ENCODE measurements at places on chromosomes 11 and 22. TPM values are rescaled to one million over a fixed set of nuclear protein-coding genes. Genes with fewer than 3 reads are reported as not detected.

DNA sequence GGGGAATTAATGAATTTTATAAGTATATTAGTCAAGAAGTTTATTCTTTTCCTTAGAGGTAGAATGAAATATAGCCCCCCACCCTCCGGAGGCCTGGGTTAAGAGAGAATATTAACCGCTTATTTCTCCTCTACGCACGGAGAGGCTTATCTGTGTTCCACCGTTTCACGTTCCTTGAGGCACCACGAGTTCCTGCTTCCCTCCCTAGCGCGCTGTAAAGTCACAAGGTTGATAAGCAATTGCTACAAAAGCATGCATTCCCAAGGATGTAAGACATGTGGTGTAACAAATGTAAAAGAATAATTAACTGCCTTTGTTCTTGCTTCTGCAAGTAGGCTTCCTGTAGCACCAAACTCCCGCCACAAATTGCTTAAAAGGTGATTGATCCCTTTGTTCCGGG lies 1.5 kb upstream of the ANKRD42 start:
- no peak for DNase-seq
- H3K27ac ChIP-seq = no peak overlapping the region
- H3K27me3 ChIP-seq = no peaks in the 10 kb centered on the region
- peak overlapping the region; percentile 100 for H3K4me3 ChIP-seq
- peaks cover 6% of the 10 kb centered on the region for H3K4me1 ChIP-seq
- H3K36me3 ChIP-seq = peaks cover 43% of the 10 kb centered on the region

GRCh38 chr22:41915035-41915785 lies at the start of gene SHISA8:
Gene SHISA8 (minus strand): TSS chr22:41915074. CDS start chr22:41914667, 407 bp downstream.
- H3K36me3 ChIP-seq = no peaks in the 10 kb centered on the region
- no peak within 1 kb of the TSS for H3K27ac ChIP-seq
- peak within 1 kb of the TSS; percentile 69 for H3K4me3 ChIP-seq
- peaks cover 5% of the 10 kb centered on the region for H3K4me1 ChIP-seq

DNA sequence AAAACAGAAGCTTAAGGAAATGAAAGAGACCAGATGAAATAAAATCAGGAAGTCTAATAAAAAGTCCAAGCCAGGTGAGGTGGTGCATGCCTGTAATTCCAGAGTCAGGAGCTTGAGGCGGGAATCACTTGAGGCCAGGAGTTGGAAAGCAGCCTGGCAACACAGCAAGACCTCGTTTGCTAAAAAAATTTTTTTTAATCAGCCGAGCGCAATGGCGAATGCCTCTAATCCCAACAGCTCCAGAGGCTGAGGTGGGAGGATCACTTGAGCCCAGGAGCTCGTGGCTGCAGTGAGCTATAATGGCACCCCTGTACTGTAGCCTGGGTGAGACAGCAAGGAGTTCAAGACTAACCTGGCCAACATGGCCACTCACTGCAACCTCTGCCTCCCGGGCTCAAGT lies 8.0 kb downstream of the RAB6A start:
- peaks cover 10% of the 10 kb centered on the region for H3K36me3 ChIP-seq
- DNase-seq = no peak
- H3K4me1 ChIP-seq = no peaks in the 10 kb centered on the region
- H3K4me3 ChIP-seq = no peak overlapping the region

DNA sequence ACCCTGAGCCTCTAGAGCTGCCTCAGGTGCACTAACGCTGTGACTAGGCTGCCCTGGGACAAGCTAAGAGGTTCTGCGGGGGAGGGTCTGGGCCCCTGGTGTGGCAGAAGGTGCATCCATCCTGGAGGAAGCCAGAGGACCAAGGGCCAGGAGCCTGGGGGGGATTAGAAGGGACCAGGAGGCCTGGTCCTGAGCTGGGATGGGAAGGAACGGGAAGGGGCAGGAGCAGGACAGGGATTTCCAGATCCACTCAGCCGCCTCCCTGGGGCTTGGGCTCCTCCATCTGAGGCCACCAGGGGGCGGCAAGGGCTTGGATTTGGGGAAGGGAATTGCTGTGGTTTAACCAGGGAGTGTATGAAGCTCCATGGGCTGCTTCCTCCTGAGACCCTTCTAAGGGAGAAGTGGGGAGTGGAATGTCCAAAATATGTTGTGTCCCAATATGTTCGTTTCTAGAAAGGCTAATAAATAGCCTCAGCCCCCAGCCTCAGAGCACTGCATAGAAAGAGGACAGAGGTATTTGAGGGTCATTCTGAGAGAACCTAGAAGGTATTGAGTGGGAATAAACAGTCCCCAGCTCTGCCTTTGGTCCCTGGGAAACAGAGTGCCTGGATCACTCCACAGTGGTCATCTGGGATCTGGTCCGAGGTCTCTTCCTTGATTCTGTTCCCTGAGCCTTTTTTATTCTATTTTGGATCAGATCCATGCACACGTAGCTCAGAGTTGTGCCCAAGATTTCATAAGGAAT lies 17.4 kb upstream of the PRAME start:
- no peak overlapping the region for H3K4me3 ChIP-seq
- H3K36me3 ChIP-seq = no peaks in the 10 kb centered on the region
- H3K27me3 ChIP-seq = peaks cover 7% of the 10 kb centered on the region
- H3K4me1 ChIP-seq = peaks cover 7% of the 10 kb centered on the region
- peak; percentile 94 for DNase-seq

GRCh38 chr11:20017320-20017719 lies 143.0 kb downstream of the DBX1 start:
- peaks cover 6% of the 10 kb centered on the region for H3K4me1 ChIP-seq
- no peak overlapping the region for H3K4me3 ChIP-seq
- no peaks in the 10 kb centered on the region for H3K27me3 ChIP-seq
- no peak for DNase-seq

GRCh38 chr11:3004481-3004880 lies 12.4 kb upstream of the NAP1L4 start:
- H3K27me3 ChIP-seq = no peaks in the 10 kb centered on the region
- H3K36me3 ChIP-seq = peaks cover 65% of the 10 kb centered on the region
- H3K4me3 ChIP-seq = no peak overlapping the region

MMP26 gene
- not detected for total RNA-seq

DNA sequence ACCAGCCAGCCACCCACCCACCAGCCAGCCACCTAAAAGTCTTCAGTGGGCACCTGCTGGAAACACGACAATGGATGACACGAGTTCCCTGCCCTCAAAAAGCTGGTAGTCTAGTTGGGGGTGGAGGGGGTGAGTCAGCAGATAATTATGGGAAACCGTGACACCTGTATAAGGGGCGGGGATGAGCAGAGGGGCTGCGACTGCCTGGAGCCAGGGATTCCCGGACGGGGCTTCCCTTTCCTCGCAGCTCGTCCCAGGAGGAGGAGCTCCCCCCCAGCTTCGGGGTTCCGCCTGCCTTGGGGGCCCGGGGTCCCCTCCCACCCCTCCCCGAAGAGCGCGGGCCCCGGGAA lies 2.3 kb upstream of the RTN4RL2 start:
- H3K4me1 ChIP-seq = no peaks in the 10 kb centered on the region
- no peak overlapping the region for H3K27ac ChIP-seq
- no peaks in the 10 kb centered on the region for H3K36me3 ChIP-seq
- H3K27me3 ChIP-seq = peaks cover 93% of the 10 kb centered on the region
- no peak overlapping the region for H3K4me3 ChIP-seq
- DNase-seq = peak; percentile 82

CEP164 gene
- total RNA-seq = 30.4 TPM

LGALS1 gene
- 14.4 TPM for total RNA-seq

- H3K27ac ChIP-seq = no peak overlapping the region
- no peak overlapping the region for H3K4me3 ChIP-seq
- no peak for DNase-seq
- no peaks in the 10 kb centered on the region for H3K36me3 ChIP-seq
- H3K27me3 ChIP-seq = no peaks in the 10 kb centered on the region
- H3K4me1 ChIP-seq = peaks cover 2% of the 10 kb centered on the region
These were observed 3.0 kb downstream of the RAB39A start for GRCh38 chr11:107931206-107931605.

- DNase-seq = peak; percentile 88
- H3K27me3 ChIP-seq = no peaks in the 10 kb centered on the region
- no peak overlapping the region for H3K27ac ChIP-seq
- H3K36me3 ChIP-seq = no peaks in the 10 kb centered on the region
- H3K4me3 ChIP-seq = no peak overlapping the region
- H3K4me1 ChIP-seq = no peaks in the 10 kb centered on the region
These were observed 15.9 kb upstream of the HYLS1 start for GRCh38 chr11:125871391-125872137.

GRCh38 chr11:62393061-62393611 lies 25.7 kb upstream of the SCGB1A1 start:
- peaks cover 17% of the 10 kb centered on the region for H3K4me1 ChIP-seq
- no peaks in the 10 kb centered on the region for H3K27me3 ChIP-seq
- H3K36me3 ChIP-seq = no peaks in the 10 kb centered on the region
- H3K27ac ChIP-seq = no peak overlapping the region

DNA sequence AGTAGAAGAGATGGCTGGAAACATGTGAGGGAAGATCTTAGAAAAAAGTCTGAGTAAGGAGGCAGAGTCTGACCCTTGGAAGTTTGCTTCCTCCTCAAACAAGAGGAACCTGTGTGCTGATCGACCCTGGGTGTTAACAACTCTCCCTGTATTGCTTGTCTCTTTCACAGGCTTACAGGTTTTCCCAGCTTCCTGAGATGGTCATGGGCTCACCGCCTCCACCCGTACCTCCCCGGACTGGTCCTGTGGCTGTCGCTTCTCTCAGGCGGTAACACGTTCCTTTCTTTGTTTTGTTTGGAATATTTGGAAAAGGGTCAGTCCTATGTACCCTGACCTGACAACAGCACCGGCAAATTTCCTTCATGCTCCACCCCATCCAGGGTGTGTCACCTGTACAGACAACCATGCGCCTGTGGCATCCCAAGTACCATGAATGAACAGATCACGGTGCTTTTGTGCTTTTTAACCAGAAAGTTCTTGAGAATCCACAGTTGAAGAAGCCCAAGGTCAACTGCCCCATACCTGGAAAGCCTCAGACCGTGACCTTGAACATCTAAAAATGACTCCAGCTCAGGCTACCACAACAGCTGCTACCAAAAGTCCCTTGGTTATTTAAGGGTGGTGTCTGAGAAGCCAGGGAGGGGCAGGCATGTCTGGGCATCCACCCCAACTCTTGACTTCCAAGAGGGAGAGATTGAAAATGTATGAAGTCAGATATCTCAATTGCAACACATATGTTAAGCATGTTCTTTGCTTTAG lies 44.6 kb downstream of the C11orf91 start:
- no peaks in the 10 kb centered on the region for H3K36me3 ChIP-seq
- DNase-seq = no peak
- H3K27me3 ChIP-seq = no peaks in the 10 kb centered on the region

- peaks cover 4% of the 10 kb centered on the region for H3K4me1 ChIP-seq
- DNase-seq = no peak
- no peak overlapping the region for H3K27ac ChIP-seq
- peaks cover 49% of the 10 kb centered on the region for H3K36me3 ChIP-seq
- no peak overlapping the region for H3K4me3 ChIP-seq
These were observed 5.2 kb downstream of the TMEM126A start for GRCh38 chr11:85652786-85653447.
